ENCODE measurements at places on chromosomes 16 and 17.

DNA sequence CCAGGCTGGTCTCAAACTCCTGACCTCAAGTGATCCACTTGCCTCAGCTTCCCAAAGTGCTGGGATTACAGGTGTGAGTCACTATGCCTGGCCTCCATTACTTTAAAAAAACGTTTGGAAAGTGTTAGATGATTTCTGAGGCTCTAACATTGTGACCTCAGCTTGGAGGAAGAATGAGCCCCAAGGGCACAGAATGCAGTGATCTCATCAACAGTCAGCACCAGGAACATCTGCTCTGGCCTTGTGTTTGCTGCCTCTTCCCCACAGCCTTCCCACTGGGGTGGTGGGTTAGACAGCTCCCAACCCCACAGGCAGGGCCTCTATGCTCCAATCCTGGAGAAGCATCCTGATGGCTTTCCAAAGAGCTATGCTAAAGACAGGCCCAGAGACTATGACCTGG is 37.7 kb upstream of the SREBF1 start:
- DNase-seq: no peak

- DNase-seq: no peak
These were observed 299.9 kb downstream of the SOX9 start for GRCh38 chr17:72420775-72421127.

GRCh38 chr16:30368122-30368791 is 2.0 kb downstream of the TBC1D10B start:
- DNase-seq: no peak

GRCh38 chr16:58393138-58393504 is 850 bp downstream of the GINS3 start:
- no peak for DNase-seq

- no peak for DNase-seq
These were observed 277.0 kb downstream of the WWOX start for GRCh38 chr16:78376452-78376851.

GRCh38 chr16:57253466-57253865 is 8.4 kb downstream of the ARL2BP start:
- DNase-seq: no peak

DNA sequence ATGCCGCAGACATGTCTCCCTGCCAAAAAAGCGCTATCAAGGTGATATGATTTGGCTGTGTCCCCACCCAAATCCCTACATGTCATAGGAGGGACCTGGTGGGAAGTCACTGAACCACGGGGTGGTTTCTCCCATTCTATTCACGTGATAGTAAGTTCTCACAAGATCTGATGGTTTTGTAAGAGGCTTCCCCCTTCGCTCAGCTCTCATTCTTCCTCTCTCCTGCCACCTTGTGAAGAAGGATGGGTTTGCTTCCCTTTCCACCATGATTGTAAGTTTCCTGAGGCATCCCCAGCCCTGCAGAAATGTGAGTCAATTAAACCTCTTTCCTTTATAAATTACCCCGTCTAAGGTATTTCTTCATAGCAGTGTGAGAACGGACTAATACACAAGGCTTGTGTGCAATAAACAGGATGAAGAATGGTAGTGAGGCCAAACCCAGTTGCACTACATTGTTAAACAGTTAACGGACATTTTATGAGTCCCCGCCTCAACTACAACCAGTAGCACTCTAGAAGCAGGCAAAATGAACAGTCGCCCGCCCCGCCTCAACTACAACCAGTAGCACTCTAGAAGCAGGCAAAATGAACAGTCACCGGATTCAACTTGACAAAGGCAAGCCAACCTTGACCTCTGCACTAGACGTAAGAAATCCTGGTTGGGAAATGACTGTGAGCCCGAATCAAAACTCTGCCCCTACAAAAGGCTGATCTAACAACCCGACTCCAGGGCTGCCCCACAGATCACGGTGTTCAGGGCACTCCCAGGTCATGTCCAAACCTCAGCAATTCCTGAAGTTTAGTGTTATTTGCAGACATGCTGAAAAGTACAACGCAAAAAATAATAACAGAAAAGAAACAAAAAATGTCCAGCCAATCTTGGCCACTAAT is 26.3 kb downstream of the VPS53 start:
- no peak for DNase-seq

DNA sequence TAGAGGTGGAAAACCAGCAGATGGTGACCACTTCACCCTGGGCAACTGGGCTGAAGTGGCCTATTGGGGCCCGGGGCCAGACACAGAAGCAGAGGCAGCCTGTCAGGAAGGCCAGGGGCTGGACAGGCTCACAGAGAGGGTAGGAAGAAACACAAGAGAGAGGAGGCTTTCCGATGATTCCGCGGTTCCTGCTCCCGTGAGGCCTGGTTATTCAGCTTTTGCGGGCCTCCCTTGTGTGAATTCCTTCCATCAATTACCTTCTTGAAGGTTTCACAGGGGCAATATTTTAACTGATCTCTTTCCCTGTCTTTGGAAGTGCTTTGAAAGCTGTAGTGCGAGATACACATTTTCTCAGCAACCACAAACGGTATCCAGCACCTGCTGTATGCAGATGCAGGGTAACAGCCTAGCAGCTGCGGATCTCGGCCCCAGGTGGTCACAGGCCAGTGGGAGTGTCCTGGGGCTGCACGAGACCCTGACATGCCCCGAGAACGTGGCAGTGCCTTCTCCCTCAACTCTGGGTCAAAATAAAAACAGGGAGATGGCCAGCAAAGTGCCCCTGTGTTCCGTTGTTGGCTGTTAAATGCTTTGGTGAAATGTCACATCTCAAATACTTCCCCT is 11.6 kb upstream of the CMIP start:
- DNase-seq: no peak

DNA sequence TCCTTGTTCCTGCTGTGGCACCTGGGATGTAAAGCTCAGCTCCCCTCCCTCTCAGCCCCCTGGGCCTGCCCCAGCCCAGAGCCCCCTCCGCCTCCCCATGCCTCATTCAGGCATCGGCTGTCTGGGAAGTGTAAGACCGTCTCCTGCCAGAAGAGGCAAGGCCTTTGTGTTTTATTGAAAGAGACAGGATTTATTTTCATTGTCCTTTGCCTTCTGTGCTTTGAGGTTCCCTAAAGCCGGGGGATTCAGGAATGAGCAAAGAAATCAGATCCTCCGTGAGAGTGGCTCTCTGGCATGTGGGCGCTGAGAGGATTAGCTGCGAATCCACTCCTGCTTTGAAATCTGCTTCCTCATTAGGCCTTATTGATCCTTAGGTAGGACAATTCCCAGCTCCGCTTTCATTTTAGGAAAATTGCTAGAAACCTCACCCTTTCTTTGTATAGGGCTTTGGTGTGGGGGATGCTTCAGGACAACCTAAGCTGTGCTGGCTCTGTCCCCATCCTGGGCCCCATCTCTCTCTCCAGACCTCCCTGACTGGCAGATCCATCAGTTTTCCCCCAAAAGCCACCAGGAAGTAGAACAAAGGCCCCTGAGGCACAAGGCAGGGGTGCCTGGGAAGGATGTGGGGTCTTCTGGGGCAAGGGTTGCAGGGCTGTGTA is 211.5 kb upstream of the TNRC6C start:
- DNase-seq: no peak

DNA sequence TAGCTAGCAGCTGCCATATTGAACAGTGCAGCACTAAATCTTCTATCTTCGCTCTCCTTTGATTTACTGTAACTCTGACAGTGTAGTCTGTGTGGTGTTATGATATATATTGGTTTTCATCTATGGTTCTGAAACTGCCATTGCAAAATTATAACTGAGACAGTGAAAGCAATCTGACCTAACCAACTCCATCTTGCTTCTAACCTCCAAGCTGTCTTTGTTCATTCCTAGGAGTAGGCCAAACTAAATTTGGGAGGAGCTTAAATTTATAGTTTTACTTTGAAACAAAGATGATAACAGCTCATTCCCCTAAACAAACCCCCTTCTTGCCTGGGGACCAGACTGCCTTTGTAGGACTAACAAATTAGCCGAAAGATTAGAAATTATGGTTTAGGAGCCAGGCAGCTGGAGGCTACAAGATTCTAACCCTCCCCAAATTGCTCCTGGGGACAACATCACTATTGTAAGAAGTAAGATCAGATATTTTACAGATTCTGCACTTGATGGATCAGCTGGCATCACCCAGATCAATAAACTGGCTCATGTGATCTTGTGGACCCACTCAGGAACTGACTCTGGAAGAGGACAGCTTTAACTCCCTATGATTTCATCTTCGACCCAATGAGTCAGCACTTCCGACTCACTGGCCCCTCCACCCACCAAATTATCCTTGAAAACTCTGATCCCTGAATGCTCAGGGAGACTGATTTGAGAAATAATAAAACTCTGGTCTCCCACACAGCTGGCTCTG is 47.0 kb upstream of the FBXO47 start:
- DNase-seq: no peak
